Effector CD4-positive, alpha-beta T cell (primary cell): ENCODE measurements at places on chromosomes 4 and X.

DNA sequence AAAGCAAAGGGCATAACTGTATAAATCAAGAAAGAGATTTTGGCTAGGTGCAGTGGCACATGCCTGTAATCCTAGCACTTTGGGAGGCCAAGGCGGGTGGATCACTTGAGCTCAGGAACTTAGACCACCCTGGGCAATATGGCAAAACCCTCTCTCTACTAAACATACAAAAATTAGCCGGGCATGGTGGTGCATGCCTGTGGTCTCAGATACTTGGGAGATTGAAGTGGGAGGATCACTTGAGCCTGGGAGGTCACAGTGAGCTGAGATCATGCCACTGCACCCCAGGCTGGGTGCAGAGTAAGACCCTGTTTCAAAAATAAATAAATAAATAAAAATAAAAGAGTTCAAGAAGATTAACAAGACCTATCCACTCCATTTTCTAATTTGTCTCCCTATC is 227.3 kb downstream of the SOWAHB start:
- no peak for DNase-seq

DNA sequence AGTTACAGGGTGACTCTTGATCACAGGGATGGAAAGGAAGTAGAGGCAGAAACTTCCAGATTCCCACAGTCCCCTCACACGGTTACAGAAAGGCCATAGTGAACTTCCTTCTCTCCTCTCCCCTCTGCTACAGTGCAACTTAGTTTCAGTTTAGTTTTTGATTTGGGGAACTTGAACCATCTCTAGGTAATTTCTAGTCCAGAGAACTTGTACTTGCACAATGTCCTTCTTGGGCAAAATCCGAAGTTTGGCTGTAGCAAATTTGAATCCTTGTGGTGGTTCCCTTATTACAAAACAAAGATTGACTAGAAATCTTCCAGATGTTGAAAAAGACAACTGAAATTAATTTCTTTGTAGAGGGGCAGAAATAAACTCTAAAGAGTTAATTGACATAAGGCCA is 1.2 kb upstream of the BLTP1 start:
- DNase-seq: no peak

DNA sequence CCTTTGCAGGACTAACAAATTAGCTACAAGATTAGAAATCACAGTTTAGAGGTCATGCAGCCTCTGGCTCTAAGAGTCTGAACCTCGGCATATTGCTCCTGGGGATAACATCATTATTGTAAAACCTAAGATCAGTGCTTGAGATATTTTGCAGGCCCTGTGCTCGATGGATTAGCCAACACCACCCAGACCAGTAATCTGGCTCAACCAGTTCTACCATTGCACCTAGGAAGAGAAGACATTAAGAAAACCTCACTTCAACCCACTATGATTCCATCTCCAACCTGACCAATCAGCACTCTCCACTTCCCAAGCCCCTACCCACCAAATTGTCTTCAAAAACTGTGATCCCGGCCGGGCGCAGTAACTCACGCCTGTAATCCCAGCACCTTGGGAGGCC is 43.6 kb downstream of the WFS1 start:
- no peak for DNase-seq

DNA sequence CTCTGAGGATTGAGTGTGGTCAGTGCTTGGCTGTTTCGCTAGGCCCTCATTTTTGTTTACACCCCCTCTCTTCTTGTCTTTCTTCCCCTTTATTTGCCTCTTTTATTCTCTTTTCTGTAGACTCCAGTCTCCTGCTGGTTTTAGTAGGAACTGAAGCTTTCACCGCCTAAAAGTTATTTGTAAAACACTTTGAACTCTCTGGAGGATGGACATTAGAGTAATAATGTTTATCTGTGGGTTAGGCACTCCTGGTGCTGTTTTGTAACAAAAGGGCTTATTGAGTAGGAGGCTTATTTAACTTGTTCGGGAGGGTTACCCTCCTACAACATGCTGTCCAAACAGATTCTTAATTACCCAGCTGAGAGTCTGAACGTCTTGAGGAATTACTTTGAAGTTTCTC is 1.6 kb upstream of the ARHGAP10 start:
- DNase-seq: no peak

GRCh38 chr4:170623899-170624298 is 534.1 kb upstream of the AADAT start:
- no peak for DNase-seq

DNA sequence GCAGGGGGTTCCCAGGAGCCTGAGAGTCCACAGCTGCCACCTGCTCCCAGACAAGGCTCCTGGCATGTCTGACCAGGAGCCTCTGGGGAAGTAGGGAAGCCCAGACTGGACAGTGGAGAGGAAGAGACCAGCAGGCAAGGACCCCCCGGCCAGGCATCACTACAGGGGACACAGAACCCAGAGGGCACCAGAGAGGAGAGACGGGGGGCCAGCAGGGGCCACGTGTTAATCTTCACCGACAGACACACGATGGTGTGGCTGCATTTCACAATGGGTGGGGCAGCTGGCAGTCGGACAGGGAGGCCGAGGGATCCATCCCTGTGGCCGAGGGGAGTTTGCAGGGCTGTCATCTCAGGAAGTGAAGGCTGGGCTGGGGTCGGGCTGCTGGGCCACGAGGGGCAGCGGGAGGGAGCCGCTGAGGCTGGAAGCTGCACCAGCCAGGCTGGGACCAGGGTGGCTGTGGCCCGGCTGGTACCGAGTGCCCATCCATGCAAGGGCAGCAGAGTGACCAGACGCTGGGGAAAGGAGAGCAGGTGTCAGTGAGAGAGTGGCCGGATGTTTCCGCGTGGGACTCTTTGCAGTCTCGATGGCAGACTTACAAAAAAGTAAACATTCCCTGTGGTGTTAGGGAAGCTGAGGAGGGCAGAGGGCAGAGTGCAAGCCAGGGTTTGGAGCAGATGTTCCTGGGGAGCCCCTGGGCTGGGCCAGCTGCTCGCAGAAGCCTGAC is 4.7 kb downstream of the PDE6B start:
- DNase-seq: no peak

GRCh38 chrX:148314876-148315275 is 185.5 kb upstream of the AFF2 start:
- no peak for DNase-seq

- DNase-seq: no peak
These were observed 366.2 kb downstream of the FBXW7 start for GRCh38 chr4:152169683-152170082.

- no peak for DNase-seq
These were observed 272.8 kb upstream of the PUDP start for GRCh38 chrX:7420717-7421116.

DNA sequence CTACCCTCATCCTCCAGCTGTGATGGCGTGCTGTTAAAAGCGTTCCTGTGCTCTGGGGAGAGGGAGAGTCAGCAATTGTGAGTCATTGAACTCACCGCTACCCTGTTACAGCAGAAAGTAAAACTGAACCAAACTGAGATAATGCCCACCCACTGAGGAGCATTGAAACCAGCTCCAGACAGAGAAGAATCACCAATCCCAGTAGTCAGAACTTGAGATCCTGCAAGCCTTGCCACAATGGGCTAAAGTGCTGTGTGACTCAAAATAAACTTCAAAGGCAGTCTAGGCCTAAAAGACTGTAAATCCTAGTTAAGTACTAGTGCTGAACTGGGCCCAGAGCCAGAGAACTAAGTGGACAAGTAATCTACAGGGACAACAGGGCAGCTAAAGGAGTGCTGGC is 1394.2 kb upstream of the DIAPH2 start:
- DNase-seq: no peak

- DNase-seq: no peak
These were observed 1297.3 kb downstream of the C4orf33 start for GRCh38 chr4:130393231-130393630.

GRCh38 chrX:22378296-22378695 is 105.6 kb downstream of the CBLL2 start:
- no peak for DNase-seq

DNA sequence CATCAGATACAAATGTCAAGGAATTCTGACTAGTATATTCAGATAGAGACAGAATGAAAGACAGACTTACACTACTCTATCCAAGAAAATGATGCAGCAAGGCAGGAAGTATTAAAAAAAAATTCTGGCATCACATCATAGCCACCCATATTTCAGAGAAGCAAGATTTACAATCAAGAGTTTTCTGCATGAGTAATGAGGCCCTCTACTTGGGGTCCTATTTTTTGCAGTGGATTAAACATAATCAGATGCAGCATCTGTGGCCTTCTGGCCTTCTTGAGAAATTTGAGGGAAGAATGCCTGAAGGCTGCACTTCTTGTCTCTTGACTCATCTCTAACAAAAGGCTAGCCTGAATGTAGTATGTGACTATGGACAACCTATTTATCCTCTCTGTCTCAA is 48.2 kb upstream of the SLIT2 start:
- no peak for DNase-seq

GRCh38 chr4:155497306-155497705 is 120.5 kb upstream of the MAP9 start:
- no peak for DNase-seq

DNA sequence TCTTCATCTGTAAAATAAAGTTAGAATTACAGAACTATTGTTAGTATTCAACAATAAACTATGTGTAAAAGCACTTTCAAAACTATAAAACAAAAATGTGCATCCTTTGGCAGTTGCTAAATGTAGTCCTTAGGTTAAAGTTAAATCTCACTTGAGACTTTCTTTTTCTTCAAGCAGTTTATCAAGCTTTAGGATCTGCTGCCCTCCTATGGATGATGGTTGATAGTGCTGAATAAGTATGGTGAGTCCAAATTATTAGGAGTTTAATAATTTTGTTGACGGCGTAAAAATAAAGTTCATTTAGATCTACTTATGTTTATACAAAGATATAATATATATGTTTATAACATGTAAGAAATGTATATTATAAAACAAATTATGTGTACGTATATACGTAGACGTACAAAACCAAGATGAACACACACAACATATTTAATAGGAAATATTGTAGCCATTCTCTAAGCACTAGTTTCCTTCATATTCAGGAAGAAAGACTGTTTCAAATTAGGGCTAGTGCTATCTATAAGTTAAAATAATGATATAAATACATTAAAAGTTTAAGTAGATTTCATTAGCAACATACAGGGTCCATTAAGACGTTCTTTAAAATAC is 22.3 kb downstream of the UGT2A2 start:
- DNase-seq: no peak

- no peak for DNase-seq
These were observed 175.8 kb downstream of the USP46 start for GRCh38 chr4:52483186-52483890.

- DNase-seq: no peak
These were observed 288.5 kb downstream of the ASMT start for GRCh38 chrX:1903236-1903935.

- DNase-seq: no peak
These were observed 299.9 kb downstream of the RAB28 start for GRCh38 chr4:13184199-13184598.

- DNase-seq: no peak
These were observed 23.1 kb downstream of the LGI2 start for GRCh38 chr4:25007598-25007997.

- DNase-seq: no peak
These were observed 82.1 kb upstream of the BANK1 start for GRCh38 chr4:101708293-101709039.
